ENCODE measurements at places on chromosomes 7 and 10.

- peak; percentile 78 for DNase-seq
Measured at GRCh38 chr7:1040790-1041189, 3.6 kb upstream of the GPR146 start.

DNA sequence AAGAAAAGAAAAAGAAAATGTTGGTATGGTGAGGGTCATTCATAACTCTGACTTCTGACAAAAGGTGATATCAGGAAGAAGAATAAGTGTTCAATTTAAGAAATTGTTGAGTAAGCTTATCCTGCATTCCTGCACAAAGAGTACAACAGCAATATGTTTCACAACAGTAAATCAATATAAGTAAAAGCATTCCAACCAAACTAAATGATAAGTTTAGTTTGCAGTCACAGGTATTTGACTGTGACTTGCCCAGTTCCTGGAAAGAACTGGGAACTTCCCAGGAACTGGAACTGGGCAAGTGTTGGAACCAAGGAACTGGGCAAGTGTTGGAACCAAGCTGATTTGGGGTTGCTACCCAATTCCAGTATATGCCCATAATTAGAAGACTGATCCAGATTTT, 35.0 kb downstream of the NEURL1 start:
- no peak for DNase-seq

DNA sequence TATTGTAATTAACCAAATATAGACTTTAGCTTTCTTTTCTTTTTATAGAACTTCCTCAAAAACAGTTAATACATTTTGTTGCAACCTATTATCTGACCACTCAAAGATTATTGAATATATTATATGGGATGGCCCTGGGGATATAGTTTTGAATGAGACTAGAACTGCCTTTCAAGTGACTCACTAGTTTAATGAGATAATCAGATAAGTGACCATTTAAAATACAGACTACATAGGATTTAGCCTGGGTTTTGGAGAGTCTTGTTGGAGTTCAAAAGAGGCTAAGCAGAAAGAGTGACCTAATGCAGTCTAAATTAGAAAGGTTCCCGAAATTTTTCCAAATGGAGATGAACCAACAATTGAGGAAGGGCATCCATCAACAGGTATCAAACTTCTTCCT, 305.2 kb upstream of the ETV1 start:
- no peak for DNase-seq

DNA sequence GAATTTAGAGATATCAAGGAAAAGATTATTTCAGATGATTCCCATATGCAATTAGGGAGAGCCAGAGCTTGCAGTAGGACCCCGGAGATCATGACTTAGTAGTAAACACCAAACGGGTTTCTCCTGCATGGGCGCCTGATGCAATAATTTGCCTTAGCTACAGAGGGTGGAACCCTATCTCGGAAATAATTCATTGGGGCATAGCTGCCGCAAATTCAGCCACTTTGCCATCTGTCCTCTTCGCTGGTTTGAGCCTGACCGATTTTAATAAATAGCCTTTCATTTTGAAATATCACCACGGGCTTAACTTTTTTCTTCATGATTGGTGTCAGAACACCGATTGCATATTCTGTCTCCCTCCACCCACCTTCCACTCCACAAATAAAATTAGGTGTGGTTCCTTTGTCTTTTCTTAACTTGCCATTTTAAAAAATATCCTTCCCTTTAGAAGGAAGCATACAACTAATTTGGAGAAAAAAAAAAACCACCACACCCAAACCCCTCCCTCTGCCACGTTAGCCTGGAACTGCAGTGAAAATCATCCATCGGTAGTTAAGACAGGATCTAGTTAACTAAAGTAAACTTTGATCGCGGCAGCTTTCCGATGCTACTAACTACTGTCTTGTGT, 1.4 kb downstream of the GARS1 start:
- peak; percentile 19 for DNase-seq

GRCh38 chr10:126838316-126838715, 66.9 kb upstream of the DOCK1 start:
- DNase-seq, result no peak

DNA sequence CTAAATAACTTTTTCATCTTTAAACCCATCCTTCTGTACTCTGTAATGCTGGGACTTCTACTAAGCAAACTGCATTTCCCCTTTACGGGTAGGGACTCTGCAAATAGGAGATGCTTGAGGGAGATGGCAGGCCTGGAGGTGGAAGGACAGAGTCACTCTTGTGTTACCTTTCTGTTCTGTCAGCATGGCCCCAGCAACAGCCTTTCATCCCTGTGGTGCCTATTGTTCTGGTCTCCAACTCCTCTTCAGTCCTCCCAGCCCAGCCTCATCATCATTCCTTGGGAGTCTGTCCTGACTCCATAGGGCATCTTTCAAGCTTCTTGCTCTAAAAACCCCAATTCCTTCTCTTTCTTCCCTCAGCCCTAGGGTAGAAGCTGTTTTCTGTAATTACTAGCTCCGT, 230.0 kb downstream of the SNX13 start:
- no peak for DNase-seq

- DNase-seq, result no peak
Measured at GRCh38 chr10:129946859-129947258, 17.2 kb downstream of the EBF3 start.

DNA sequence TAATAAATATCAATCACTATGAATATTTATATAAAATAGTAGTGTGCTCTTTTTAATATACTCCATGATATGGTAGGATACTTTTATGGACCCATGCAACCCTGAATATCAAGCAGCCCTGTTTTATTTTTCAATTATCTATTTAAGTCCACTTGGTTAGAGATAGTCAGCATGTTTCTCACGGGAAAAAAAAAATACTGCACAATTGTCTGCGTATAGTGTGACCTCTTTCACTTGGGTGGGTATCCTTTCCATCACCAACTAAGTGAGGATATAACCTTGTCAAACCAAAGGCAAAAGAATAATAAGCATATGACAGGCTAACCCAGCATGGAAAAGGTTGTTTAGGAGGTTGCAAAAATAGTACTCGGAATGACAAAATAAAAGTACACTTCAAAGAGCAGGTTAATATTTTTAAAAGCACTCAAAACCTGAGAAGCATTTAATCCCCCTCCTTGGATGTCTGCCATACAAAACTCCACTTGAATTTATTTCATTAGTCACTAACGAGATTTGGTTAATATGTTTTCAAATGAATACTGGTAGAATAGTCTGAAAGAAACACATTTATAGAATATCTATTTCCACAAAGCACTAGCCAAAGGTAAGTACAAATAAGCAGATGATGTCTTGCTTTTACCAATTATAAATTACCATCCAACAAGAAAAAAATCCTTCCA, 76.5 kb downstream of the IMMP2L start:
- DNase-seq, result no peak

- DNase-seq, result no peak
Measured at GRCh38 chr7:42763137-42763551, 148.7 kb downstream of the C7orf25 start.

GRCh38 chr10:51176976-51177695, 102.8 kb downstream of the PRKG1 start:
- no peak for DNase-seq

DNA sequence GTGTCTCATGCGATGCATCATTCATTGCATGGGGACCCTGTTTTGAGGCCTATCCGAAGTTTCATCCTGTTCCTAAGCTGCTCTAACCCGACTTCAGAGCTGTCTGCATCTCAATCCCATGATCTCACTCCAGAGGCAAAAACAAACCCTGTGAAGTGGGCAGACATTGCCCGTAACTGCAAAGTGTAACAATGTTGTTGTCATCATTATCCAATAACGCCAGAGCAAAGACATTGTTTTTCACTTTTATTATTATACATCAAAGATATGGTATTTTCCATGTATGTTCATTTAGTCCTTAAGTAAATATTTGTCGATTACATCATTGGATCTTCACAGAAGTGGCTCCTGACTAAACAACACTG, 246.7 kb downstream of the KLF6 start:
- no peak for DNase-seq

DNA sequence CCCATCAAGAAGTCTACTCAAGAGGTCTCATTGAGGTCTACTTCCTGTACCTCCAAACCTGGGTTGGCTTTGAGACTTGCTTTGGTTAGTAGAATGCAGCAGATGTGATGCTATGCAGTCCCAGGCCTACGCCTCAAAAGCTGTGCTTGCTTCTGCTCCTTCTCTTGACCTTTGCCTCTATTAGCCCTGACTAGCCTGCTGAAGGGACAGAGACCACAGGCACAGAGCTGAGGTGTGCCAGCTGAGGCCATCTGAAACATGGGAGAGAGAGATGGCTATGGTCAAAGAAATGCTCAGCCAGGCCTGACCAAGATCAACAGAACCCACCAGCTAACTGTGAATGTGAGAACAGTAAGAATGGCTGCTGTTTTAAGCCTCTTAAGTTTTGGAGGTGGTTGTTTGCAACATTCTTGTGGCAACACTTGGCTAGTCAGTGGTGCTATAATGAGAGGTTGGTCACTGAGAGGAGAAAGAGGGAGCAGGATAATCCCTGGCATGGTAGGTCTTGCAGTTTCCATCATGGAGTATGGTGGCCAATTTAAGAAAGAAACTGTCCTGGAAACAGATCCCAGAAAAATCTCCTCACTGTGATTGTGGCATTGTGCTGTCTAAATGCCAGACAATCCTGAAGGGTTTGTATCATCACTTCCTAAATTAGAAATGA, 176.1 kb upstream of the PHYHIPL start:
- no peak for DNase-seq

GRCh38 chr10:56095506-56096225, 265.4 kb downstream of the ZWINT start:
- DNase-seq, result peak; percentile 9

- DNase-seq, result no peak
Measured at GRCh38 chr10:89663144-89663543, 18.1 kb upstream of the PANK1 start.

DNA sequence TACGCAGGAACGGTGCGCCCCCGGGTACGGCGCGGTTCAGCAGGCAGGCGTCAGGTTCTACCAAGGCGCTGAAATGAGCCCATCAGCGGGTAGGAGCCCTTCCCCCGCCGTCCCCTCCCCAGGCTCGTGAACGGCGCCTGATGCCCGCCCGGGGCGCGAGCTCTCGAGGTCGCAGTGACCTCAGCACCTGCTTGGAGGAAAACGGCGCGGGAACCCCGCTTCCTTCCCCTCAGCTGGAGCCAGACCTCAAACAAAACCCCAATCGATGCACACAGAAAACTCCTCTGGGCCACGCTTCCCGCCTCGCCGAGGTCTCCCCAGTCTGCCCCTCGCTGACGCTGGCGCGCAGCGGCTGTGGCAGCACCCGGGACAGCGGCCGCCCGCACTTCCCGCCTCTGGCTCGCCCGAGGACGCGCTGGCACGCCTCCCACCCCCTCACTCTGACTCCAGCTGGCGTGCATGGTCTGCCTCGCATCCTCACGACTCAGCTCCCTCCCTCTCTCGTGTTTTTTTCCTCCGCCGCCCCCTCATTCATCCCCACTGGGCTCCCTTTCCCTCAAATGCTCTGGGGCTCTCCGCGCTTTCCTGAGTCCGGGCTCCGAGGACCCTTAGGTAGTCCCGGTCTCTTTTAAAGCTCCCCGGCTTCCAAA, 514 bp upstream of the GAD2 start:
- DNase-seq, result no peak

- no peak for DNase-seq
Measured at GRCh38 chr10:34507217-34507616, 307.9 kb downstream of the PARD3 start.

GRCh38 chr7:40874756-40875155, 740.0 kb downstream of the SUGCT start:
- DNase-seq, result no peak

- DNase-seq, result no peak
Measured at GRCh38 chr10:69712342-69712741, 82.3 kb downstream of the FAM241B start.

DNA sequence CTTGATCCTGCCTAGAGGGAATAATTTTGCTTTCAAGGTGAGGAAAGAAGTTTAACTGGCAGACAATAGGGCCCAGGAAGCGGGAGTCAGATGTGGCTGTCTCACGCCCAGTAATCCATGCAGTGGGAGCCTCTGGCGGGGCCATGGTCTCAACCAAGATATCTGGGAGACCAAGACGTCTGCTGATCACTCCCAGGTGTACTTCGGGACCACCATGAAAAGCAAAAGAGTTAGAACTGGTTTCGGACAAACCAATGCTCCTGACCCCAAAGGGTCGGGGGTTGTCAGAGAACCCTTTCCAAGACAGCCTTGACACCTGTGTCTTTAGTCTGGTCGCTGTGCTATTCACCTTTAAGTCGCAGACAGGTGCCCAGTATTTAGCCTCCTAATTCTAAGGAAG, 256.9 kb upstream of the MBL2 start:
- DNase-seq, result no peak

DNA sequence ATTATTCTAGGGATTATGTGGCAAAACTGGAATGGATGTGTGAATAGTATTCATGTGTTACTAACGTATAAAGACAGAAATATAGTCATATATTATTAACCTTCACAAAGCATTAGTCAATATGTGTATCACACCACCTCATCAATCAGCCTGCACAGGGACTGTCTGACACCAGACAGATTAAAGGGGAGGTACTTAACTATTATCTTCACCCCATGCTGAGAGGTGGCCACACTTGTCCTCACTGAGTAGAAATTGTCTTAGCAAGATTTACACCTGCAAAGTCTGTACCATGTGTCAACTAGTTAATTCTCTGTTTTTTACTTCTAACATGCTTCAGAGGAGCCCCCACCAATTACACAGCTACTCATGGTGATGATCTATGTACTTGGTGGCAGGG, 146.3 kb upstream of the LRGUK start:
- no peak for DNase-seq

- DNase-seq, result no peak
Measured at GRCh38 chr7:13165854-13166253, 478.4 kb downstream of the ARL4A start.

DNA sequence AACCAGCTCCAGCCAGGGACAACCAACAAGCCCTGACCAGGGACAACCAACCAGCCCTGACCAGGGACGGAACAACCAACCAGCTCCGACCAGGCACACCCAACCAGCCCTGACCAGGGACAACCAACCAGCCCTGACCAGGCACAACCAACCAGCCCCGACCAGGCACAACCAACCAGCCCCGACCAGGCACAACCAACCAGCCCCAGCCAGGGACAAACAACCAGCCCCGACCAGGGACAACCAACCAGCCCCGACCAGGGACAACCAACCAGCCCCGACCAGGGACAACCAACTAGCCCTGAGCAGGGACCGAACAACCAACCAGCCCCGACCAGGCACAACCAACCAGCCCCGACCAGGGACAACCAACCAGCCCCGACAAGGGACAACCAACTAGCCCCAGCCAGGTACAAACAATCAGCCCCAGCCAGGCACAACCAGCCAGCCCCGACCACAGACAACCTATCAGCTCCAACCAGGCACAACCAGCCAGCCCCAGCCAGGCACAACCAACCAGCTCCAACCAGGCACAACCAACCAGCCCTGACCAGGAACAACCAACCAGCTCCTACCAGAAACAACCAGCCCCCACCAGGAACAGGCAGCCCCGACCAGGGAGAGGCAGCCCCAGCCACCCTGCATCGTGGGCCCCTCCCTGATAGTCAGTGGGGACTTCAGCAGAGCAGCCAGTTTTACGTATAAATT, 56.4 kb downstream of the PROSER2 start:
- no peak for DNase-seq

GRCh38 chr7:81525841-81526240, 244.0 kb downstream of the HGF start:
- no peak for DNase-seq

GRCh38 chr10:133458710-133459453, 5.1 kb downstream of the SCART1 start:
- DNase-seq, result no peak

Data from BE2C (cell line).